KBM-7 (cell line): ENCODE measurements at places on chromosomes 5 and 9.

- no peak for DNase-seq
Observed at GRCh38 chr9:114811301-114811700, 5.5 kb upstream of the TNFSF15 start.

DNA sequence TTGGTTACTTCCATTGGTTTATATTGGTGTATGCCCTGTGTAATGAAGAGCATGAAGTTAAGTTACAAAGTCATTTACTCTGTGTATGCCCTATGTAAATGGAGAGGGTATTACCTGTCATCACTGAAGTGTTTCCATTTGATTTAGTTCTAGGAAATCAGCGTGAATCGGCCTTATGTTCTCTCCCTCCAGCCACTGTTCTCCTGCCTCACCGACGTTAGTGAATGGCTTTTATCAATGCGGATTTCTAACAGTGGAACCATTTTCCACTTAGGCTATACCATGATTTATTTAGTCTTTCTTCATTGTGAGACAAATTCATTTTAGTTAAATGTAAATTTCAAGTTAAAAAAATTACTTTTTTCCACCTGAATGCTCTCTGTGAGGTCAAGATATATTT is 327.0 kb upstream of the ADCY2 start:
- no peak for DNase-seq

DNA sequence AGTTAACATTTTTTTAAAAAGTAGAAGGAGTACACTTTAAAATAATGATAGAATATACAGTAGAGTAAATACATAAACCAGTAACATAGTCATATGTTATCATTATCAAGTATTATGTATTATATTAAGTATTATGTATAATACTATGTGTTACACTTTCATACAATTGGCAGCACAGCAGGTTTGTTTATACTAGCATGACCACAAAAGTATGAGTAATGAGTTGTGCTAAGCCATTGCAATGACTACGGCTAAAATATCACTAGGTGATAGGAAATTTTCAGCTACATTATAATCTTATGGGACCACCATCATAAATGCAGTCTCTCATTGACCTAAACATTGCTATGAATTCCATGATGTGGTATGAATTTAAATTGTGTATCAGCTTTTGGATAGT is 506.0 kb downstream of the HTR1A start:
- no peak for DNase-seq

DNA sequence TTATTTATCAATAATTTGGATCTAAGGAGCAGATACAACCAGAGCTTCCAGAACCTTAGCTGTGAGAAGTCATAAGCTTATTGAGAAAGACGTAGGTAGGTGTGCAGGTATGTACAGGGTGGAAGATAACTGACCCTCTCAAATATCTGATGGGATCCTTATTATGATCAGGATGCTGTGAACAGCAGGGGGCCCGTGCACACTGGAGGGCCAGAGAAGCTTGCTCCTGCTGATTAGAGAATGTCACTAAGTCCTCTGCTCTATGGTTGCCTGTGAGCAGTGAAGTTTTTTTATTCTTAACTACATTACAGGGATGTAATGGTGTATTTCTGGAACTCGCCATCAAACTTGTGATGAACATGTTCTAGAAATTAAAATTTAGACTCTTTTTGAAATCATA is 108.9 kb upstream of the POU5F2 start:
- no peak for DNase-seq

DNA sequence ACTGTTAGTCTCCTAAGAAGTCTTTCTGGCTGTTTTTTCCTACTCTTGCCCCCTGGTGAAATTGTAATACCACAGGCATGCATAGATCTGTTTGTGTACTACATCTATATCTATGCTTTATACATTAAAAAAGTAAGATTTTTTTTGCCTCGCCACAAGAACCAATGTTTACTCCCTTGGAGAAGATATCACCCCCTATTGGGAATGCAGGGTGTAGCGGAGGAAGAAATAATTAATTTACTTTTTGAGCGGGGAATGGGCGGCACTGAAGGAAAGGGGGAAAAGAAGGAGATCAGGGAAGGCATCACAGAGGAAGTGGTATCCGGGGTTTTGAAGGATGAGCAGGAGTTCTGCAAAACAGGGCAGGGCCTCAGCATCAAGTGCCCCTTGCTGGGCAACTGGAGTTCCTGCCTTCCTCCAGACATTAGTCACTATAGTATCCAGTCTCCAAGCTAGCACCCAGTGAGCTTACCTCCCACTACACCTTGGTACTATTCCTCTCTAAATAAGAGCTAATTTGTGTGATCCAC is 134.9 kb downstream of the GABBR2 start:
- DNase-seq: peak; percentile 10

- no peak for DNase-seq
Observed at GRCh38 chr5:176692839-176693476, 45.7 kb downstream of the TSPAN17 start.

- peak; percentile 55 for DNase-seq
Observed at GRCh38 chr5:132044207-132044606, 16.2 kb upstream of the IL3 start.

- DNase-seq: peak; percentile 58
Observed at GRCh38 chr9:131276094-131276888, at the start of gene FAM78A. FAM78A (minus strand) TSS chr9:131276510; CDS start chr9:131276179, 331 bp downstream.

GRCh38 chr9:32550150-32550561 is 2.0 kb upstream of the SMIM27 start:
- DNase-seq: peak; percentile 19

GRCh38 chr5:34034534-34035327 is 8.3 kb downstream of the C1QTNF3 start:
- no peak for DNase-seq

GRCh38 chr5:170861917-170862766 is at the start of gene RANBP17:
RANBP17 (plus strand) TSS chr5:170862018.
- DNase-seq: no peak

DNA sequence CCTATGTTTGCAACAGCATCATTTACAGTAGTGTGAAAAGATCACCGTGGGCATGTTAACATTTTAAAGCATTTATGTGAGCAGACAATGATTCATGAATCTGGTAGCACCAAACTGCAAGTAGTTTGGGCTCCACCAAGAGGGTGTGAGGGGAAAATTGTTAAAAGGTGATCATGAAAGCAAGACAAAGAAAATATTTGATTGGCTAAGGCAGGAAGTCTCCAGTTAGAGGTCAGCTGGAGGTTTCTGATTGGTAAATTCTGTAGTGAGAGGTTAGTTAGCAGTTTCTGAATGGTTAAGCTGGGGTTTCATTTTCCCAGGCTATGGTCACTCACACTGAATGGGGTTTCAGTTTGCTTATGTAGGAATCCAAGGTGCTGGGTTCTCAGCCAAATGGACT is 13.5 kb upstream of the DRD1 start:
- no peak for DNase-seq

DNA sequence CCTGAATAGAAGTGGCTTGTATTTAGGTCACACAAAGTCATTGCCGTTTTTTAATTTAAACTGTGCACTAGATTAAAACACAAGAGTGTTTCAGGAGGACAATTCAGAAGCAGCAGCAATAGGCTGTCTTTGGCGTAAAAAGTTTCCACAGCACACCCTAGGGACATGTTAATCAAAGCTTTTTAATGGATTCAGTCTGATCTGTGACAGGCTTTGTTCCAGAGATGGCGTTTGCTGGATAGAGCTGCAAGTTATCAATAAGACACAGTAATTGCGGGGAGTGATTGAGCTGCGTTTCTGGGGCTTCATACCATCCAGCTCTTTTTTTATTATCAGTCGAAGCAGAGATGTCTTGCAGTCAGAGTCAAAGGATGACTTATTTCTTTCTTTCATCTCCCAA is 300.3 kb downstream of the ZNF608 start:
- no peak for DNase-seq

DNA sequence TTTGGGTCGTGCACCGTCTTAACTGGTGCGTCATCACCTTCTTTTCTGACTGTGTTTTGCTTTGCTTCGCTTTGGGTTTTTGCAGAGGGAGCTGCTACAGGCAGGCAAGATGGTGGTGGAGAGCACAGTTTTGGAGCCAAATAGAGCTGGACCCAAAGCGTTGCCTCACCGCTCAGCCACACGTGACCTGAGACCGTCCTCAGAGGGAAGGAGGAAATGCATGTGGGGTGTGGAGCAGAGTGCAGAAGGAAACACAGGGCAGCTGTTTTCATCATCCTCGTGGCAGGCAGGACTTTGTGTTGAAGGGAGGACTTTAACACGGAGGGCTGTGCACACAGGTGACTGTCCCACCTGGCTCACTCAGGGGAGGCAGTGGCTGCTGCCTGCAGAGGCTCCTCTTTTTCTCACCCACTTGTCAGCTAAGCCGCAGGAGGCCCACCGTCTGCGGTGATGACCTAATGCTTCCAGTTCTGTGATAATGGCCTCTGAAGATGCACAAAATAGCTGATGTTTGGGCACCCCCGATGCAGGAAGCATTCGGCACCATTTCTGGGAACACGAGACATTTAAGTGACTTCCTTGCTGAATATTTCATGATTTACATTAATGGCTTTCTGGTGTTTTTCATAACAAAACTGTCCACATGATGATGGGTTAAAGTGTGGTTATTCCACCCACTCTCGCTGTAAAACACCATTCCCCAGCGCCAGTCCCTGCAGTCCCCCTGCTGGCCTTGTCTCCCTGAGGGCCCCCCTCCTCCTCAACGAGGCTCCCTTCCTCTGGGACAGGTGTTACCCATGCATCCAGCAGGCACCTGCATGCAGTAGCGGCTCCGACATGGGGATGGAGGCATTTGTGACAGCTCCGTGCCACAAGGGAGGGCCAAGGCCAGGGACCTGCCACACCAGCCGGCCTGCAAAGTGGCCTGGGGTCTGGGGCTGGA is 12.4 kb upstream of the UBAC1 start:
- DNase-seq: no peak

DNA sequence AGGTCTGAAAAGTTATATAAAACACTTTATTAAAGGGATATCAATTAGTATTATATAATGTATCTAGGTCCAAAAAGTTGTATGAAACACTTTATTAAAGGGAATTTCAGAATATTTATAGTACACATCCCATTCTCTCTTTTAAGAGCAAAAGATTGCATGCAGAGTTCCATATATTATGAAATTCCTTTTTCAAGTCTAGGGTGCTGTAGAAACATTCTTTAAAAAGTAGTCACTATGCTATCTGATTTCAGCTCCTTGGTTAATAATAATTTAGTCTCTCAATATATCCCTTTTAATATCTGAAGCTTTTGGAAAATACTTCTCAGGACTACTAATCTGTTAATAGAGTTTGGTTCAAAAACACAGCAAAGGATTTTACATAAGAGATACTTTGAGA is 1496.1 kb upstream of the C9orf72 start:
- DNase-seq: no peak

GRCh38 chr9:93976973-93977372 is 21.8 kb upstream of the BARX1 start:
- no peak for DNase-seq

- DNase-seq: peak; percentile 69
Observed at GRCh38 chr9:125649315-125649714, 57.7 kb downstream of the MAPKAP1 start.

- DNase-seq: peak; percentile 81
Observed at GRCh38 chr5:54021431-54022164, 288.8 kb downstream of the ARL15 start.

DNA sequence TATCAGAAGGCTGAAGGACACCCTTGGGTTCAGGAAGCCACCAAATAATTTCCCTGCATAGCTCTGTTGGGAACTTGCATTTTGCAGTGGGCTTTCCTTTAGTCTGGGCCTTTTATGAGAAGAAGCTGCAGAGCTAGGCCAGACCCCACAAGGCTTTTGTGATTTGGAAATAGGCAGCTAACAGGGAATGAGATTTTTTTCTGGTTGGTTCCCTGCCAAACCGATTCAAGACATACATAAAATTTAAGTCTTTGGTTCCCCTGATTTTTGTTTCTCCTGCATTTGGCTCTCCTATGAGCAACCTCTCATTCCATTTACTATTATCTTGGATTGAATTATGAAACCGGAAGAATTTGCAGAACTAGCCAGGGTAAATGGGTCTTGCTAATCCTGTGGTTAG is 81.5 kb upstream of the PTCH1 start:
- no peak for DNase-seq

DNA sequence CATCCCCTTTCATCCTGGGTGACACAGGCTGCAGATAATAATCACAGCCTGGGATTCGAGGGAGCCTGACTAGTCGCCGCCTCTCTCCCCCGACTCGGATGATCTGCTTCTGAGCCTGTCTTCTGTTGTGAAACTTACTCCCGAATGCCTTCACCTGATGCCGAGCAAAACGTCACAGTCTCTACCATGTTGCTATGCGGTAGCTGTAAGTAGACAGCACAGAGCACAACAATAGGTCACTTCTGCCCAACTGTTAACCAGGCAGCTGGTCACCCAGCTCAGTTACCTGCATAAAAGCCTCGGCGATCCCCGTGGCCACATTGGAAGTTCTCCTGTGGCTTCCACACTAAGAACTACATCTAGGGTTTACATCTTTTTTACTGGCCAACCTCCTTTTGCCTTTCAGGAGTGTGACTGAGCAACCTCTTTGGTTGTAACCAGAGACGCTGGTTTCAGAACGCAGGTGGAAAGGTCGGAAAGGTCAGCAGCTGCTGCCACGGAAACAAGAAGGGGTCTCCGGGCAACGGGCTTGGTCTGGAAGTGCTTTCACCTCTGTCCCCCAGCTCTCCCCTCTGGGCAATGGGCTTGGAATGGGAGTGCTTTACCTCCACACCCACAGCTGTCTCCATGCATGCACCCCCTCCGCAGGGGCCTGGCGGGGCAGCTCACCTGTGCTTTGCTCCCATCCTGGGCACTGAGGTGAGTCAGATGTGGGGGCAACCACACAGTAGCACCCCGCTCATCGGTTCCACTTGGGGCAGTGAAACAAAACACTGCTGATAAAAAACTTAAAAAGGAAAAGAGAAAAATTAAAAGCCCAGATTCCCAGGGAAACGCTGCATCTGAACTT is 7.6 kb upstream of the PPP1R26 start:
- DNase-seq: no peak

DNA sequence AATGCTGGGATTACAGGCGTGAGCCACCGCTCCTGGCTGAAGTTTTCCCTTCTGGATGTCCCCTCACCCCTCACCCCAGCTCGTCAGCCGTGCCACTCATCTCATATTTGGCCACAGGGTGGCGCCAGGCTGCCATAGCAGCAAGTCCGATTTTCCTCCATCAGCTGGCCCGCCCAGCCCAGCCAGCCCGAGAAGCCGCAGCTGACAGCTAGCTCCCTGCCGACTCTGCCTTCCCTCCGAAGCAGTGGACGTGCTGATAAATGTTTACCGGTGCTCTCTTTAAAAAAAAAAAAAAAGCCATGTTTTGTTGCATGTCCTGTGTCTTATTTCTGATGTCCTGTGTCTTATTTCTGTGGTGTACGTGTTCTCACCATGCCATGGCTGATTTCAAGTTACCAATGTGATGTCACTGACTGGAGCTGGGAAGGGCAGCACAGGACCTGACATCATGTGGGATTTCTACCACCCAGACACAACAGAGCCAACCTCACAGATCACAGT is 58.3 kb downstream of the PFDN1 start:
- peak; percentile 83 for DNase-seq

- DNase-seq: no peak
Observed at GRCh38 chr9:12771891-12772290, 2.9 kb upstream of the LURAP1L start.

DNA sequence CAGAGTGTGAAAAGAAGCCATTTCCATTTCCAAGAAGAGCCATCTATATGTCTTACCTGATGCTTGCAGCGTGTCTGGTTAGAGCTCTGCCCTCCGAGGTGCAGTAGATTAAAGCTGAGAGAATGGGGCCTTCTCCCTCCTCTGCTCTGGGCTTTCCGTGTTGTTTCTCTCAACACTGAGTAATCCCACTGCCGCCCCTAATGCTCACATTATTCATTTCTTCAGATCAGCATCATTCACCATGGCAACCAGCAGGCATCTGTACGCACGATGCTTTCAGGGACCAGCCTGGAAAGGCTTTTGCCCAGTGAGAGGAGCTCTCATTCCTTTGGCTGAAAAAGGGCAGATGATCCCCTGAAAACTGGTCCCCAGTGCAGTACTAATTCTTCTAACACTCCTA is 79.6 kb downstream of the CYFIP2 start:
- no peak for DNase-seq
